ENCODE measurements at places on chromosomes 12 and 14. TPM values are rescaled to one million over a fixed set of nuclear protein-coding genes. Genes with fewer than 3 reads are reported as not detected.

Gene GNPNAT1
- total RNA-seq = 31.4 TPM

DNA sequence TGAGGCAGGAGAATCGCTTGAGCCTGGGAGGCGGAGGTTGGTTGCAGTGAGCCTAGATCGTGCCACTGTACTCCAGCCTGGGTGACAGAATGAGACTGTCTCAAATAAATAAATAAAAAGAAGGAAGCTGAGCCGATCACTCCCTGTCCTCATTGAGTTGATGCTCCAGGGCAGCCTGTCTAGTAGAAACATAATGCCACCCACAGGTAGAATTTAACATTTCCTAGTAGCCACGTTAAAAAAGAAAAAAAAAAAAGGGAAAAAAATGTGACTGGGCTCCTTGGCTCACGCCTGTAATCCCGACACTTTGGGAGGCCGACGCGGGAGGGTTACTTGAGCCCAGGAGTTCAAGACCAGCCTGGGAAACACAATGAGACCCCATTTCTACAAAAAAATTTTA is 135.7 kb downstream of the SCARB1 start:
- H3K36me3 ChIP-seq = peaks cover 23% of the 10 kb centered on the region
- peak overlapping the region; percentile 60 for H3K27ac ChIP-seq
- DNase-seq = no peak
- no peaks in the 10 kb centered on the region for H3K27me3 ChIP-seq

DNA sequence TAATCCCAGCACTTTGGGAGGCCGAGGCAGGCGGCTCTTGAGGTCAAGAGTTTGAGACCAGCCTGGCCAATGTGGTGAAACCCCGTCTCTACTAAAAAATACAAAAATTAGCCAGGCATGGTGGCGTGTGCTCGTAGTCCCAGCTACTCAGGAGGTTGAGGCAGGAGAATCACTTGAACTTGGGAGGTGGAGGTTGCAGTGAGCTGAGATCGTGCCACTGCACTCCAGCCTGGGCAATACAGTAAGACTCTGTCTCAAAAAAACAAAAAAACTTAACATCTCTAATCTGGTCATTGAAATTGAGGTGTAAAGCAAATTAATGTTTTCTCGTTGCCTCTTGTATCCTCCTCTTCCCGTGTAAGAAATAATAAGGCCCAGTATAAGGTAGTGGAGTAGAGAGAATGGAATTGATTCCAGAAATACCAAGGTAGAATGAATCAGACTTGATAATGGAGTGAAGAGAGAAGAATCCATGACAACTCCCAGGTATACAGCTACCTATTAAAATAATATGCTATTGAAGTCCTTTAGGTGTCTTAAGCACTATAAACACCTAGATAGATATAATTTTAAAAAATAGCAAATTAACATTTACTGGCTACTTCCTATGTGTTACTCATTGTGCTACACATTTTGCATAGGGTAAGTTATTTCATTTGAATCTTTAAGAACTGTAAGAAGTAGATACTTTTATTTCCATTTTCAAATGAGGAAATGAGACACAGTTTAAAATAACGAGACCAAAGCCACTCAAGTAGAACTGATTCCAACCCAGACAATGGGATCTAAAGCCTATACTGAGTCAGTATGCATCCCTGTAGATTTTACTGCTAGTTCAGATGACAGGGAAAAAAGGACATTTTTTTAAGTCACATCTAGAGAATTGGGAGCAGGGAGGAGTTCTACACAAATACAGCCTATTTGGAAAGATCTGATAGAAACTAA is 23.2 kb downstream of the RAP1B start:
- peaks cover 45% of the 10 kb centered on the region for H3K4me1 ChIP-seq
- peaks cover 9% of the 10 kb centered on the region for H3K36me3 ChIP-seq
- H3K27me3 ChIP-seq = no peaks in the 10 kb centered on the region
- no peak overlapping the region for H3K27ac ChIP-seq
- DNase-seq = no peak

GRCh38 chr14:23564181-23564812 is 3.3 kb downstream of the AP1G2 start:
- no peak overlapping the region for H3K4me3 ChIP-seq
- no peak overlapping the region for H3K27ac ChIP-seq
- H3K27me3 ChIP-seq = no peaks in the 10 kb centered on the region
- peaks cover 76% of the 10 kb centered on the region for H3K36me3 ChIP-seq

Gene MBD6
- 119 TPM for total RNA-seq

DNA sequence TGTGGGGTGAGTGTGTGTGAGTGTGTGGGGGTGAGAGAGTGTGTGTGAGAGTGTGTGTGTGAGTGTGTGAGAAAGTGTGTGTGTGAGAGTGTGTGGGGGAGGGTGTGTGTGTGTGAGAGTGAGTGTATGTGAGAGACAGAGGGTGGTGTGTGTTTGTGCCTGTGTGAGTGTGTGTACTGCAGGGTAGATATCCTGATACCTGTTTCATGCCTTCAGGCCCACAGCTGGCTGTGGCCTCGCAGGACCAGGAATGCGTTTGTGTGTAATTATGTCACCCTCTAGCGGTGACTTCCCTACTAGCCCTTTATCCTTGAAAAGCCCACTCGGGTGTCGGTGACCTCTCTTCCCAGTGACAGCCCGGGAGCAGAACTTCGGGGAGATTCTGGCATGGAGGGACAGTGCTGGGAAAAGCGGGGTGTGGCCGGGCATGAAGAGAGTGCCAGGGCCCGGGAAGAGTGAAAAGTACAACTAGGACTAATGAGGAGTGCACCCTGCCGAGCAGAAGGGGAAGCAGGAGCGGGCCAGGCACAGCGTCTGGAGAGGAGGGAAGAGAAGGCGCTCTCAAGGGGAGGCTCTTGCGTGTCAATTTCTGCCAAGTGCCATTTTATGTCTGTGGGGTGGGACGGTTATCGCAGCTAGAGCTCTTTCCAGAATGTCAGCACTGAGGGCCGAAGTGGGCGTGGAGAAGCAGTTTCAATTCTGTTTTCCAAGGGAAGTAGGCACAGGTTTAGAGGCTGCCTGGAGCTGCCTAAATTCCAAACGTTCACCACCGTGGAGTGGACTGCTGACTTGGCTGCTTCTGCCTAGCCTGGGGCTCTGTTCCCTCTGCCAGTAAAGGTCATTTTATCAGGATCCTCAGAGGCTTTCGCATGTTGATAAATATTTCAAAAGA is 11.0 kb upstream of the FBXL14 start:
- peaks cover 25% of the 10 kb centered on the region for H3K4me1 ChIP-seq
- H3K4me3 ChIP-seq = peak overlapping the region; percentile 75
- H3K27me3 ChIP-seq = no peaks in the 10 kb centered on the region

- DNase-seq = no peak
Observed at GRCh38 chr12:40921563-40922163, 229.4 kb downstream of the CNTN1 start.

Gene RERG
- 6.0 TPM for total RNA-seq
